Stimulated activated CD8-positive, alpha-beta memory T cell treated with anti-CD3 and anti-CD28 coated beads, Interleukin-12 subunit alpha, Interleukin-12 subunit beta, amount 100 ng/mL, for 1 hour (primary cell): ENCODE measurements at places on chromosomes 1 and 21.

DNA sequence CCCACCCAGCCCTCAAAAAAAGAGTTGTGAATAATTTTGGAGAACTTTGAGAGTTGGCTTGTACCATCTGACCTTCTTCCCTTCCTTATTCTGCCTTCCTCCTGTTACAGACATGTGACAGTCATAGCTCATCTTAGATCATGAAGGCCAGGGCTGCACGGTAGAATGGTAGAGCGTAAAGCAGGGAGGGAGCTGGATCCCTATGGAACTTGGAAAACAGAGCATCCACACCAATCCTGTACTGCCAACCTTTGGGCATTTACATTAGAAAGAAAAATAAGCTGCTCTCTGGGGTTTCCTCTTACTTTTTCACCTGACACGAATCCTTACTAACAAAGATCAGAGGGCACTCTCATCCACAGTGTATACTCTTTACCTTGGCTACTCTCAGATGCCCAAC, 121.5 kb downstream of the GPR52 start:
- no peak for DNase-seq

- no peak for DNase-seq
Observed at GRCh38 chr1:8879922-8880676, 1.6 kb upstream of the ENO1 start.

DNA sequence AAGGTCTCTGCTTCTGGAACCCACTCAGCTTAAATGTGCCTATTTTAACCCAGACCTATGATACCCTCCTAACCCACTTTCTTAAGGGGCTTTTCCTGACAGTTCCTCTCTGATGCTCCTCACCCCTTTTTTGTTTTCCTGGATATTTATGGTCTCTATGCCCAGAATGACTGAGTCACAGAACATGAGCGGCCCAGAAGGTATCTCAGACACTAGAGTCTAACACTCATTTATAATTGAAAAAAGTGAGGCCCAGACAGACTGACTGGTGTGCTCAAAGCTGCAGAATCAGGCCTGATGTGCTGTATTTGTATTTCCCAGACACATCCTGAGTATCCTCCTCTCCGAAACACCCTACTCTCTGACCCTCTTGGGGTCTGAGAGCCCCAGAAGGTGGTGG, 44.0 kb downstream of the LRRC71 start:
- DNase-seq: no peak

DNA sequence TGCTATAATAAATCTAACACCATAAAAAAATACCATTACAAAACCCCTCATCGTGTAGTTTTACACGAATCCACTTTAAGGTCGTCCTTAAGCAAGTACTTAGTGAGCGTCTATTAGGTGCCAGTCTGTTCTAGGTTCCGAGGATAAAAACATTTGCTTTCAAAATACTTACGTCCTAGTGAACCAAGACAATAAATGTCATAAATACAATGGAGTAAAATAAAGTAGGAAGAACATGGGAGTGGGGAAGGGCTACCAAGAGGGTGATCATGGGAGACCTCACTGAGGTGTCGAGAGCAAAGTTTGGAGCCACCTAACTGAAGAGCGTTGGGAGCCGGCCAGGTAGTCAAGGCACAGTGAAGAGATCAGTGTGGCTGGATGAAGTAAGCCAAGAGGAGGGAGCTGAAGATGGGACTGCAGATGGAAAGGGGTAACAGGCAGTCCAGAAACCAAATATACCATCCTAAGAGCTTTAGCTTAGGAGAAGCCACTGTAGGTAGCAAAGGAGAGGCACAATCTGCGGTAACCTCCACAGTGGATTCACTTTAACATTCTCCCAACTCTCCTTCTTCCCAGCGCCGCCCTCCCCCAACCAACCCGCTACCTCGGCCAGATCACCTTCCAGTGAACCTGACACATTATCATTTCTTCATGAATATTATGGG, 684 bp downstream of the LTN1 start:
- no peak for DNase-seq

- DNase-seq: no peak
Observed at GRCh38 chr1:222048094-222048595, 306.3 kb upstream of the DUSP10 start.

GRCh38 chr1:228400237-228400651, 6.4 kb downstream of the TRIM11 start:
- DNase-seq: no peak

DNA sequence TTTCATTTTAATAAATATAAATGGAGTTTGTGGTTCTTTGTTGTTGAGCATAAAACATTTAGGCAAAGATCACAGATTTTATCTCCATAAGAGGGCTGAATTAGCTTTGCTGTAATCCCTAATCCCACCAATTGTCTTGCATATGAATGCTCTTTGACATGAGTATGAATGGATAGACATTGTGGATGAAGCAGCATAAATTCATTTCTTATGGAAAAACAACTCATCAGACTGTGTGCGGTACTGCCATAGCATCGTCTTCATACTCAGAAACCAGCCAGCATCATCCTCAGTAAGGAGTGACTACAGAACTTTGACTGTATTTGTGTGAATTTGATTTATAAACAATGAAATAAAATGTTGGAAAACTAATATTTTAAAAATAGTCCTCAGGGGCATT, 19.6 kb downstream of the SON start:
- DNase-seq: no peak

GRCh38 chr1:219324171-219324570, 150.5 kb downstream of the LYPLAL1 start:
- DNase-seq: no peak

- DNase-seq: no peak
Observed at GRCh38 chr1:172141341-172141881, 279.1 kb upstream of the C1orf105 start.

GRCh38 chr1:239543873-239544272, 157.5 kb downstream of the CHRM3 start:
- DNase-seq: no peak

- no peak for DNase-seq
Observed at GRCh38 chr1:228940926-228941325, 205.6 kb downstream of the RHOU start.

- no peak for DNase-seq
Observed at GRCh38 chr1:182279302-182279701, 112.3 kb downstream of the GLUL start.

- peak; percentile 26 for DNase-seq
Observed at GRCh38 chr1:6052543-6053205, 7.0 kb downstream of the KCNAB2 start.

DNA sequence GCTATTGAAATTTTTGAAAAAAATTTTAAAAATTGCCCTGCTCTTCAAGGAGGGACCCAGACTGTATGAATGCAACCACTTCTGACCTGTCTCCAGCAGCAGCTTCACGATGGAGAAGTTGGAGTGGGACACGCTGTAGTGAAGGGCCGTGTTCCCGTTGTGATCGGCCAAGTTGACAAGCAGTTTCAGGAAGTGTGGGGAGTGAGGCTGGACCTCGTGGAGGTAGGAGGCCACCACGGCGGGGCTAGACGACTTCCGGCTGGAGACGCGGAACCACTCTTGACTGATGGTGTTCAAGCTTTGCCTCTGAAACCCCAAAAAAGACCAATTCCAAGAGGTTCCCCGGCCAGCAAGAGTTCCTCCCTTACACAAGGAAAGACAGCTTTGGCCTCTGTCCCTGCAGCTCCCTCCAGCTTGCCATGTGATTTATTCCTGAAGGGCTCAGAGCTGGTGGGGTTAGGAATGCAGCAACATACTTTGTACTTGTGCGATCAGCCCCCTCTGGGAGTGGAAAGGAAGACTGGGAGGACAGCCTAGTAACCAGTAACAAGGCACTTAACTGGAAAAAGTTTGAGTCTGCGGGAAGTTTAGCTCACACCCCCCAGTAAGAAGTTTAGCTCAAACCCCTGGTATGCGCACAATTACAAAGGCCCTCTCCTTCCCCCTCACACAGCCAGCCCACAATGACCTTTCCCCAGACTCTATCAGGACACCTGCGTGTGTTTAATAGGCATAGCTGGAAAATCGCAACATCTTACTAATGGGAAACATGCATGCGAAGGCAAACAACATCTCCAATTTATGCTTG, 56.0 kb downstream of the KANK4 start:
- DNase-seq: no peak

DNA sequence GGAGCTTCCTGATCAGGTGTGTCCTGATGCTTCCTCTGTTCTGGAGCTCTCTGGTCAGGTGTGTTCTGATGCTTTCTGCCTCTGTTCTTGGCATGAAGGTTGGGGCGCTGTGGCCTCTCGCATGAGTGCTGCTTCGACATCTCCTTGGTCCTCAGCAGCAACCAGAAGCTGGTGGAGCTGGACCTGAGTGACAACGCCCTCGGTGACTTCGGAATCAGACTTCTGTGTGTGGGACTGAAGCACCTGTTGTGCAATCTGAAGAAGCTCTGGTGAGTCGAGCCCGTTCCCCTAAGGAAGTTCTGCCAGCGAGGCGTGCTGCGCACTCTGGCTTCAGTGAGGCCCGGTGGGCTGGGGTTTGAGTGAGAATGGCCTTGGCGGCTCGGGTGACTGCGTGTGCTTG, 18.0 kb downstream of the NLRP3 start:
- no peak for DNase-seq

DNA sequence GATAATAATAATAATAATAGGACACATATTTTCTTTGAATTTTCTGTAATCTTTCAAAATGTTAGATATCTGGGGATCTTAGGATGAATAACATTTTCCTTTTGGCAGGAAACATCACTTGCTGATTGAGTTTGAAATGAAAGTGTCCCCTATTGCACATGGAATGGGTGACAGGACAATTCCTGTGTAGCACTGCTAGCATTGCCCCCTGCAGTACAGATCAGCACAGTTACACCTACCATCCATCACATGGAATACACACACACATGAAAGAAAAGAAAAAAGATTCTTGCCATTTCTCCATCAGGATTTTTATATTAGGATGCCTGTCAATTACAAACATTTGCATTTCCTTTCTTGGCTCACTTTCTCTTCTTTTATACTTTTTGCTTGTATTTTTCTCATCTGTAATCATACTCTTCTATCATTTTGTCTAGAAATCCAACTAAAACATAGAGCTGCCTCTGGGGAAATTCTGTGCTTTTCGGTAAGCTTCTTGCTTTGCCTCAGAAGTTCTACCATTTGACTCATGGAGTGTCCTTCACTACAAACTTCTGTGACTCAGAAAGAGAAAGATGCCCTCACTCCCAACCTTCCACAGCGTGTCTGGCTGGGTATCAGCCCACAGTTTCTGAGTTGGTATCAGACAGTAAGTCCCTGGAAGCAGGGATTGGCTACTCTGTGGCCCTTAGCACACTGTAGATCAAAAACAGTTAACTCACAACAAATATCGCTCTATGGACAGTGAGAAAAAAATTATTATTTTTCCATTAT, 641.2 kb downstream of the PTPRC start:
- DNase-seq: no peak
